ENCODE measurements at places on chromosomes 1 and 21.

DNA sequence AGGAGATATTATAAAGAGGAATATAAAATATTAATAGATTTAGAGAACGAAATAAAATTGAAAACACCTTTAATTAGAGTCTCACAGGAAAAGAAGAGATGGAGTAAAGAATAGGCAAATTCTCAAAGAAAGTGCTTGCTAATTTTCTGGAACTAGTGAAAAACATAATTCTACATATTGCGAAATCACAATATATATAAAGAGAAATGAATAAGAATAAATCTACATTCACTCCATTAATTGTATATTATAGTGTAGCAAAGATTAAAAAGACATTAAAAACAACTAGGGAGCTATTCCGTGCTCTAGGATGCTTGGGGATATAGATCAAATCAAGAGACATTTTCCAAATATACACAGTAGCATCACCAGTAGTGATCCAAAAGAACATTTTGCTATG is 685.2 kb upstream of the NCAM2 start:
- DNase-seq = no peak

DNA sequence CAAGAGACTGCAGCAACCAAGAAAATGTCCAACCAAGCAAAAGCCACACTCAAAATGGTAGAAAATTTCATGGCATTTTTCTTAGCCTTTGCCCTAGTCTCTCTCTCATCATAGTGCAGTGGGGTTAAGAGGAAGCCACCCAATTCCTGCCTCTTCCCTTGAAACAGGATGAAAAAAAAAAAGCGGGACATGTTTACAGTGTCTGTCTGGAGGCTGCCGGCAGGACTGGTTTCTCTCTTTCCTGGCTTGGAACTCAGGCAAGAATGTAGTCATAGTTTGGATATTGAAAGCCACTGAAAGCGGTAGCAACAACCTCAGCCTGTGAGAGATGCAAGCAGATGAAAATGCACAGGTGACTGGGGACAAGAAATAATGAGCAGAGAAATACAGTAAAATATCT is 13.3 kb upstream of the TNFSF18 start:
- no peak for DNase-seq

- no peak for DNase-seq
These were observed 19.5 kb downstream of the GART start for GRCh38 chr21:33522297-33522952.

GRCh38 chr1:183267646-183268431 is 81.8 kb downstream of the LAMC2 start:
- DNase-seq = no peak

DNA sequence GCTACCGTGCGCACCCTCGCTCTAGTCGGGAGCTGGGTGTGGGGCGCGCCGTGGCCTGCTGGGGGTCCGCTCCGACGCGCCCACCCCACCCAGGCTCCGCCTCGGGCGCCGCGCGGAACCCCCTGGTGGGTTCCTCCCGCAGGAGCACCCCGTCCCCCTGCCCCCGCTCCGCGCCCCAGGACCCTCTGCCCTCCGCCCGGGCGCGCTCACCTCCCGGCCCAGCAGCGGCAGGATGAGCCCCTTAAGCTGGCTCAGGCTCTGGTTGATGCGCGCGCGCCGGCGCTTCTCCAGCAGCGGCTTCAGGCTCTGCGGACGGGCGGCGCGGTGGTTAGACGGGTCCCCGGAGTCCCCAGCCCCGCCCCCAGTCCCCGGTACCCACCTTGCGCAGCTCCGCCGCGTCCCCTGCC is 319 bp downstream of the HES2 start:
- DNase-seq = no peak

DNA sequence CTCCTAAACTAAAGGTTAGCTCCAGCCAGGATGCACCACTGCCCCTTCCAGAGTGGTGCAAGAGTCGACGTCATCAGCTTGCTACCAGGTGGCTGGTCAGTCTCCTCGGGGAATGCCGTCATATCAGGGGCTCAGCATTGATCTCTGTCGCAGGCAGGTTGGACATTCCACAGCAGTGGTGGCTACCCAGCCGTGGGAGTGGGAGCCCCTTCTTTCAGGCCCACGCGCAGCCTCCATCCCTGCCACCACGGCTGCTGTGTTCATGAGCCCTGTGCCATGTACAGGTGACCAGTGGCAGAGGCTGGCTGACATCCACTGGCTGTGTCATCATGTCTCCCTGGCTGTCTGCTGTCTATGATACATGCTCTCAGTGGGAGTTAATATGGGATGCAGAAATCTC is 25.5 kb downstream of the IL10RB start:
- DNase-seq = no peak

- no peak for DNase-seq
These were observed 64.9 kb upstream of the ARTN start for GRCh38 chr1:43868741-43869067.

GRCh38 chr1:102002057-102002456 is 5.3 kb upstream of the OLFM3 start:
- no peak for DNase-seq

Data from effector CD8-positive, alpha-beta T cell (primary cell).